Cortex of kidney (tissue), 1 donor: ENCODE measurements at places on chromosomes 5 and 9.

- DNase-seq, result no peak
Observed at GRCh38 chr5:127586066-127586770, 62.7 kb upstream of the CTXN3 start.

DNA sequence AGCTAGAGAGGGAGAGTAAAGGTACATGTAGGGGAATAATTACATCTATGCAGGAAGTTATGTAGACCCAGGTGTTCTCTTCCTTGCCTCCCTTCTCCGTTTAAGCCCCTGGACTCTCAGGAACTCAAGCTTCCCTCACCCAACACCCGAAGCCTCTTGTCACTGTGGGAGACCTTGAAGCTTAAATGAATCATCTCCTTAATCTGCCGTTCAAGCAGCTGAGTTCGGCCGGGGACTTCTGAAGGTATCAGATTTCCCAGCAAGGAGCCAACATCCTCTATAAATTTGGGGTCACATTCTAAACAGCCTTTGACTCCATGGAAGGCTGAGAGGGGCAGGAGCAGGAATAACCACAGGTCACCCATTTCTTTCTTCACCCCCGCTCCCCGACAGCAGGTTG, 412 bp downstream of the IZUMO3 start:
- no peak for DNase-seq

- no peak for DNase-seq
Observed at GRCh38 chr9:134391319-134392231, 65.3 kb downstream of the RXRA start.

GRCh38 chr9:134896834-134897583, 16.4 kb downstream of the FCN2 start:
- DNase-seq, result no peak

GRCh38 chr5:141547488-141547887, 58.6 kb downstream of the PCDHGC5 start:
- DNase-seq, result no peak

DNA sequence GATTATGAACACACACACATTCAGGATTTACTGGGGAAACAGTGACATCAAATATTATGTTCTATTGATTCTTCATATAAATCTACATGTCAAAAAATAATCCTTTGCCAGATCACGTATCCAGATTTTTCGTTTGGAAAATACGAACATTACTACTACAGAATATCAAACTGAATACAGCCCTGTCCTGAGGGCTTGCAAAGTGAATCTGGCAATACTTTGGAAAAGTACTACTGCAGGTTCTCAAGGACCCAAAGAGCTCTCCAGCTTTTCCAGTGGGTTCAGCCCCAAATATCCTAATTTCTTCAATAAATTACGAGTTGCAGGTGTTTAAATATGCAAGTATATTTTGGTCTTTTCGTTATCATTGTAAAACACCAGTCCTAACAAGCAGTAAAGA, 411 bp upstream of the NDUFS4 start:
- DNase-seq, result no peak

DNA sequence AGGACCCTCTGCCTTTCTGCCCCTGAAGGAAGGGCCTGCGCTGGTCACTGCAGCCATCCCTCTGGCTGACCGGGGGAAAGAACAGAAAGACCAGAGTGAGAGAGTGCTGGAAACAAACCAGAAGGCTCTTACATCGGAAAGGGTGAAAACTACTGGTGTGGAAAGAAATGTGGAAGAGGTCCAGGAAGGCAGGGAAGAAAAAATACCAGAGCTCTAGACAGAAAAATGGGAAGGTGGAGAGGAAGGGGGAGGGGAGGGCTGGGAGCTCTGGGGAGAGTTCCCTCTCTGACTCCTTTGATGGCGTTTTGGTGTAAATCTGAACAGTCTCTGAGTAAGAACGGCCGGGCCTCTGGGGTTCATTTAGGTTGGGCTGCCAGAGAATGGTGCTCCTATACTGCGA, 47.7 kb downstream of the COL23A1 start:
- no peak for DNase-seq

GRCh38 chr5:95748133-95748532, 17.0 kb downstream of the RHOBTB3 start:
- DNase-seq, result no peak

- DNase-seq, result no peak
Observed at GRCh38 chr9:113417370-113417769, 6.8 kb downstream of the C9orf43 start.

DNA sequence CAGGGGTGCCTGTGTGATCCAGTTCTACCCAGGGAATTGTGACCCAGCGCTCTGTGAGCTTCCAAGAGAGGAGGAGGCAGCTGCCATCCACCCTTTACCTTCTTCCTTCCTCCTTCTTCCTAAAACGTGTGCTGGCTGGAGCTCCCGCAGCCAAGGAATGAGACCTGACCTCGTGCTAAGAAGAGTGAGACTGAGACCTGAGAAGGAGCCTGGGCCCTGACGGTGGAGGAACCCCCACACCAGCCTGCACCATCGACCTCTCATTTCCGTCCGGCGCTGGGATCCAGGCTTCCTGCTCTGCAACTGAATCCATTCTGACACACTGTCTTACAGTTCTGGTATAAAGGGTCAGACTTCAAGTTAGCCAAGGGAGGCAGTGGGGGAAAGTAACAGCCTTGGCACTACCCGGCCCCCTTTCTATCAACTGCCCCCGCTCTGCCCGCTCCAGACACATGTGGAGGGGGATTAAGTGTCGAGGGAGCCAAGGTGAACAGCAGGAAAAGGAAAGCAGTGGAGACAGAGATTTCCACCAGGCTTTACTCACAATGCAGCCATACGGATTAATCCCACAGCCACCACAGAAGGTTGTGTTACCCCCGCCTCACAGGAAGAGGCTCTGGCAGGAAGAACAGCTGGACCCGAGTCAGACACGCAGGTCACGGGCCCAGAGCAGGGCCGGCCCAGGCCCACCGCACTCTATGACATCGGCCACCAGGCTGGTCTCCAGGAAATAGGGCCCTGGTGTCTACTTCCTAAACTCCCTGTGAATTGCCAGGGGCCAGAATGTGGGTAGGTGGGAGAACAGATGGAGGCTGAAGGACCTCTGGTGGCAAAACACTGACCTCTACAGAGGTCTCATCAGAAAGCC, 15.8 kb downstream of the MGAT1 start:
- no peak for DNase-seq
